ENCODE measurements at places on chromosomes 6 and 20.

- DNase-seq, result no peak
Measured at GRCh38 chr6:32794510-32794909, 22.3 kb downstream of the HLA-DOB start.

- DNase-seq, result no peak
Measured at GRCh38 chr20:41992481-41992880, 374.3 kb upstream of the CHD6 start.

DNA sequence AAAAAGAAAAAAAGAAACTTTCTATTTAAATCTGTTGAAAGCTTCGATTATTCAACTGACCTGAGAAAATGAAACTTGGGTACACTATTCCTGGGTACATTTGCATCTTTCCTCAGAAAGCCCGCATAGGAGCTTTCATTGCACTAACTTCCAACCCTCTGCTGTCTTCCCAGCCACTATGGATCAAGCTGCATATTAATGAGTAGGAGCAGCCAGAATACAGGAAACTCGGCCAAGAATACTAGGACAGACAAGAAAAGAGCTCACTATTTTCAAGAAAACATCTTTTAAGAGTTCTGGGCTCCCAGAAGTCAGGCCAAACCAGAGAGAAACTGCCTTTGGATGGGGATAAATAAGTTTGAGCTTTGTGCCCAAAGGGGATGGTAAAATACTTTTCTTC is 135.0 kb upstream of the CCDC28A start:
- DNase-seq, result no peak

DNA sequence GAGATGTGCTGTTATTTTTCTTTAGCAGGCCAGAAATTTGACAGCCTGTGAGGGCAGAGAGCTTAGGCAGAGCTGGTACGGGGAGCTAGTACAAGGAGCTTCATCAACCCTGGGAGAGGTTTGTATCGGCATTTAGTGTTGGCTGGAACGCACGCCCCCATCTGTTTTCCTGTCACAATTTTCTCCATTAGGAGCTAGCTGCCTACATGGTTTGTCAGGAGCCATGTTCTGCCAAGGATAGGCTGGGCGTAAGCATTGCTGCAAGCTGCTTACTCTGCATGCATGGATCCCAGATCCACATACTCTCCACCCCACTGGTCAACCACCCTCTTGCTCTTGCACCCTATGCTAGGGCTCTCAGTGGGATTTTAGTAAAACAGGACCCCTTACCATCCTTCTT is 449.0 kb upstream of the CHD6 start:
- no peak for DNase-seq

DNA sequence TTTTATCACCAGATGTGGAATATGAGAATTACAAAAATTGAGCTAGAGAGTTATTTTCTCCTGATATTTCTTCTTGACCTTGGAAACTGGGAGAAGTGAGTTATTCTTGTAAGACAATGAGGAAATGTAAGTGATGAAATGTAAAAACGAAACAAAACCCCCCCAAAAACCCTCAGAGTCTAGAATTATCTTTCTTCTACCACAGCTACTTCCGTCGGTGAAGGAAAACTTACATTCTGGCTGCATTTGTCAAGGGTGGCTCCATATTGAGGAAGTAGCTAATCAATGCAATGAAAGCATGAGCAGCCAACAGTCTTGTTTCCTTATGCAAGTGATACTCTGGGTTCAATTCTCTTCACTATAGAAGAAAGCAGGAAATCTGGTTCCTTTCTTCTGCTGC is 661.7 kb upstream of the CITED2 start:
- DNase-seq, result no peak

GRCh38 chr6:165042912-165043311 is 266.5 kb downstream of the C6orf118 start:
- DNase-seq, result no peak

- DNase-seq, result no peak
Measured at GRCh38 chr20:2745060-2745910, 52.7 kb downstream of the EBF4 start.

GRCh38 chr20:25085756-25086495 is 4.0 kb upstream of the VSX1 start:
- no peak for DNase-seq

GRCh38 chr20:1427457-1428054 is 34.7 kb upstream of the FKBP1A start:
- peak; percentile 86 for DNase-seq

DNA sequence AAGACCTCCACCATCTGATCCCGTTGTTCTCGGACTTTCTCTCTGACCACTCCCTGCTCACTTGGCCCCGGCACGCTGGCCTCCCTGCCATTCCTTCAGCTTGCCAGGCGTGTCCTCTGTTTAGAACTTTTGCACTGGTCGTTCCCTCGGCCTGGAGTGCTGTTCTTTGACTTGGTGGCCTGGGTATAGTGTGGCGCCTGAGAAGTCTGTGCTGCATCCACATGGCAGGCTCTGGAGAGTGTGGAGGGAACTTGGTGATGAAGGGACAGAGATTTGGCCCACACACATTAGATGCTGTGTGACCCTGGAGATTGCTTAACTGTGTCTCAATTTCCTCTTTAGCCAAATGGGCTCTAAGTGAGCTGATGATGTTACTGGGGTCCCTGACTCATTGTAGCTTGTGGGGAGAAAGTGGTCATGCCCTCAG is 13.0 kb upstream of the TGM2 start:
- no peak for DNase-seq

GRCh38 chr20:40551125-40551530 is 137.9 kb downstream of the MAFB start:
- no peak for DNase-seq

DNA sequence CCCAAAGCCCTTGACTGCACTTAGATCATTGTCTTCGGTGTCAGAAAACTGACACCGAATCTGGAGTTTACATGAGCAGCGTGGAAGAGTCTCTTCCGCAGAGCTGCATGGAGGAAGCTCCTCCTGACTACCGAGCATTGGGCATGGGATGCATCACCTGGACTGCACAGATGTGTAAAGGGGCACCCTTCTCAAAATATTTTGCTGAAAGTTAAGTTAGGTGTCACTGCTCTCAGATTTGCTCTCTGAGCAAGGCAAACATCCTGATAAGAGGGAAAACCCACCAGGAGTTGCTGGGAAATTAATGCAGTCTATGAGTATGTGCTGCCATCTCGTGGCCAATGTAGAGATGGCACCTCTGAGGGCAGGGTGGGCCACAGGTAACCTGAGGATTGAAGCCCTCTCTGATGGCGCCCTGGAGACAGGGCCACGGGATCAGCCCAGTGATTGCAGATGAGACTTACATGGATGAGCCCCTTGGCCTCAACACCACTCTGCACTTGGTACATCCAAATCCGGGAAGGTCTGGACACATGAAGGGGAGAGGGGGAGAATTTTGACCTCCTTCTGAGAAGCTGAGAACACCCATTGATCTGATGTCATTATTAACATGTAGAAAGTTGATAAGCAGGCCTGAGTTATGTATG is 129.9 kb downstream of the LPA start:
- DNase-seq, result peak; percentile 0

GRCh38 chr20:20364593-20365479 is 3.1 kb upstream of the INSM1 start:
- no peak for DNase-seq

GRCh38 chr20:33000802-33001466 is 3.3 kb downstream of the SUN5 start:
- no peak for DNase-seq

DNA sequence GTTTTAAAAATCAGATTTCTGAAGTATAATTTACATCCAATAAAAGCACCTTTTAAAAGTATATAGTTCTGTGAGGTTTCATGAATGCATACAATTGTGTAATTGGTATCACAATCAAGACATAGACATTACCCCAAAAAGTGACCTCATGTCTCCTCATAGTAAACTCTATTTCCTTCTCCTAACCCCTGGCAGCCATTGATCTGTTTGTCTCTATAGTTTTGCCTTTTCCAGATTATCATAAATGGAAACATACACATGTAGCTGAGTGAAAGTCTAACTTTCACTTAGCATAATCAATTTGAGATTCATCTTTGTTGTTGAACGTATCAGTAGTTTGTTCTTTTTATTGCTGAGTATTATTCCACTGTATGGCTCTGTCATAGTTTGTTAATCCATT is 57.6 kb downstream of the SUN5 start:
- DNase-seq, result no peak

GRCh38 chr6:78842953-78843352 is 24.4 kb upstream of the IRAK1BP1 start:
- DNase-seq, result no peak

DNA sequence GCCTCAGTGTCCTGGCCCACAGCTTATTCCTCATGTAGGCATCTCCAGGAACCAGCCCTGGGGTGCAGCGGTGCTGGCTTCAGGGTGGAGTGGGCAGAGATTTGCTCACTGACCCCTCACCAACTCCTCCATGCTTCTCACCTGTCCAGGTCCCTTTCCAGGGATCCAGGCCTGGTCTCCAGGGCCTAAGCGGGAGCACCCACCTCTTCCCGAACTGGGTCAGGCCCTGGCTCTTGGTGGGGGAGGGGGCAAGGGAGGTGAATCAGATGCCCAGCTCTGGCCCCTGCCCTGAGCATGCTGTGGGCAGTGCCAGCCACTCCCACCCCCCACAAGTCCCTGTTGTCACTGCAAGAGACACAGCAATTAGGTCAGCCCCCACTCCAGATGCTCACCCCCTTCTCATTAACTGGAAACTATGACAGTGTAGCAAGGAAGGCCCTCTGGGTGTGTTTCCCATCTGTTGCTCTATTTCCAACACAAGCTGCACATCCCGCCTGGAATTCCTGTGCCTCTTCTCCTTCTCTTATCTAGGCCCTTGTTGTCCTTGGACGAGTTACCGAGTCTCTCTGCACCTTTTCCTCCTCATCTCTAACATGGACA is 37.0 kb downstream of the MDFI start:
- DNase-seq, result peak; percentile 96

DNA sequence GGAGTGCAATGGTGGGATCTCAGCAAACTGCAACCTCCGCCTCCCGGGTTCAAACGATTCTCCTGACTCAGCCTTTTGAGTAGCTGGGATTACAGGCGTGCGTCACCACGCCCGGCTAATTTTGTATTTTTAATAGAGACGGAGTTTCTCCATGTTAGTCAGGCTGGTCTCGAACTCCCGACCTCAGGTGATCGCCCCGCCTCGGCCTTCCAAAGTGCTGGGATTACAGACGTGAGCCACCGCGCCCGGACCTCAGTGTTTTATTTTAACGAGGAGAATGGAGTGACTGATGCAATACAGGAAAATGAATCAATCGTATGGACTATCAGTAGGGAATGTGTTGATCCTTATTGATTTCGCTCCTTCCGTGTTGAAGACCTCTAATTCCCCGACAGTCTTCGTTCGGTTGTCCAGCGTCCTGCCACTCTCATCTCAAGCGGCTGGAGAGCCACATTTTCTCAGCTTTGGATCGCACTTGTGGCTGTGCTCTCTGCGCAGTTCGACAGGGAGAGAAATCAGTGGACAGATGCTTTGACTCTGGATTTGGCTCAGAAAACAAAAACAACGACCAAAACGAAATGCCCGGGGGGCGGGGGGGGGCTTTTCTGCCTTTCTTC is 166.2 kb downstream of the TRIM27 start:
- DNase-seq, result peak; percentile 92

DNA sequence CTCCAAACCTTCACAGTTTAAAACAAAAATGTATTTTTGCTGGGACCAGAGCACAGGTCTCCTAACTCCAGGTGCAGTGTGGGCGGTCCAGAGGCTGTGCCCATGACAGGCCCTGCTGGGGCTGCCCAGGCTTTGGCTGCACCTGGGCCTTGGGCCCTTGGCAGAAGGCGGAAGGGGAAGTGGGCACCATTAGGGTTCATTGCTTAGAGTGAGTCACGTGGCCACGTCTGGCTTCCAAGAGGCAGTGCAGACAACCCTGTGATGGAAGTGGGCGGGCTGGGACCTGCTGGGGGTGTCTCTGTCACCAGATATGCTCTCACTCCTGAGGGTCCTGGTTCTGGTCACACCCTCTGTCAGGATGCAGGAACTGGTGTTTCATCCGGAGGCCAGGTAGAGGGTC is 302.2 kb downstream of the QKI start:
- no peak for DNase-seq

GRCh38 chr6:90329386-90330077 is 32.9 kb upstream of the BACH2 start:
- no peak for DNase-seq

DNA sequence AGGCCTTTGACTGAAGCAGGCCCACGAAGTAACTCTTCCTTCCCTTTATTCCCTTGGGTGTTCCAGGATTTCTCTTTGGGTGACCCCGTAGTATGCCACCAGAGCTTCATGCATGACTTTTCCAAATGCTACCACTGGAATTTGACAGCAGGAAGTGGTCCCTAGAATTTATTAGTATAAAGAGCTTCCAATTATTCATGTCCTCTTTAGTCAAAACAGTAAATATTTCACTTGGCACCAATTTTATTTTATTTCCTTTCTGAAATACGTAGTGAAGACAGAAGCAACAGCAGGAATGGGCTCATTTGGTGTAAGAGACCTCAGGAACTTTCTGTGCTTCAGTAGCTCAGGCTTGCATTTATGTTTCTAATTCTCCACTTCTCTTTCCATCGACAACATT is 151.3 kb downstream of the LCA5 start:
- no peak for DNase-seq

GRCh38 chr6:115159733-115160132 is 816.9 kb upstream of the HS3ST5 start:
- DNase-seq, result no peak

- no peak for DNase-seq
Measured at GRCh38 chr6:164095056-164095455, 680.5 kb downstream of the QKI start.

- DNase-seq, result no peak
Measured at GRCh38 chr20:12036142-12036541, 118.4 kb downstream of the BTBD3 start.

DNA sequence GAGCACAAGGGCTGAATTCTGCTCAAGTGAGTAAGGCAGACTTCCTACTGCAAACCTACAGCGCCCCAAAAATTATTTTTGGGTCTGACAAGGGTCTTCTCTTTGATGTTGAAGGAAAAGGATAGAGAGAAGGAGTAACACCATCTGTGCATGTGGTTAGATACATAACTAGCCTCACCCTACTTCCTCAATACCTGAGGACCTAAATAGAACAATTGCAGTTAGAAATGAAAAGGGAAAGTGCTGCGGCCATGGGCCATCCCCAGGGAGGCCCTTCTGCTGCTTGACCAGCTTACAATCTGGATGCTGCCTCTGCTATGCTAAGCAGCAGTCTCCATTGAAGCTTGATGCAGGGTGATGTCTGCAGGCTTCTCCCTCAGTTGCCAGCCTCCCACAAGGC is 63.2 kb upstream of the ARMH2 start:
- no peak for DNase-seq

DNA sequence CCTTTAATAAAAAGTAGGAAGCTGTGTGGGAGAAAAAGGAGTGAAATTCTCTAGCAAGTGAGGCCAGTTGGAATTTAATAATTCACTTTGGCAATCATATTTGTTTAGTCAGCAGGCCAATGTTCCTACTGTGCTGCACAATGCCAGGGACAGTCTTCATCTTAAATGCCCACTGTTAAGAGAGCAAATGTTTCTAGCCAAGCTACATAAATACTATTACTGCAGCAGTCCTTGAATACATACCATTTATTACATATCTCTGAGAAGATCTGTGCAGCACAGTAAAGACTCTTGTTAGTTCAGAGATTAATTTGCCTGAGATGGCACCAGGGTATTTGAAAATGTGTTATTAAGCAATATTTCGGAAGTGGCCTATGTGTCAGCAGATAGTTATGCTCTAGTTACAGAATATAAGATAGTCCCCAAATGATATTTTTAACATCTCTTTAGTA is 105.4 kb downstream of the OGFRL1 start:
- no peak for DNase-seq

All from DMS 273 treated with DMSO at 0.1 percent for 48 hours (cell line).